ENCODE measurements at places on chromosomes 3 and 15.

DNA sequence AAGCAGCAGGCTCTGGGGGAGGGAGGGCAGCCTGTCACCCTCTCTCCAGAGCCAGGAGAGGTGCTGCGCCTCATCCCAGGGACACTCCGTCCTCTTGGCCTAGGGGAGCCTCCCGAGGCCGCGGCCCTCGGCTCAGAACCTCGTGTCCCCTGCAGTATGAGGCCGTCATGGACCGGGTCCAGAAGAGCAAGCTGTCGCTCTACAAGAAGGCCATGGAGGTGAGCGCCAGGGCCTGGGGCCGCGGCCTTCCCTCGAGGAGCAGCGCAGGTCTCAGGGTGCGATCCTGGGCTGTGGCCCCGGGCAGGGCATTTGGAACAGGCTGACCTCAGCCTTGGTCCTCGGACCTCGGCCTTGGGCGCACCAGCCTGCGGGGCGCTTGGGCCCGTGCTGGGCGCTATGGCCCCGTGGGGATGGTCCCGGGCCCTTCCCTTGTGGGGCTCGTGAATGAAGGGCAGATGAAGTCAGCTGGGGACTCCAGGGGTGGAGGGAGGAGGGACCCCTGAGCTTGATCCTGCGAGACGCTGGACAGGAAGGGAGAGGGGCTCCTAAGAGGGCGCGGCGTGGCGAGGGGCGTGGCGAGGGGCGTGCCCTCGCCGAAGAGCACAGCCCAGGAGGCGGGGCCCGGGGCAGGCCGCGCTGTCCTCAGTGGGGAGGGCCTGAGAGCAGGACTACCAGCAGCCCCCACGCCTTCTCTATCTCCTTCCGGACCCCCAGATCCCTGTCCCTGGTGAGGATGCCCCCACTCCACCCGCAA, 32.9 kb downstream of the PSTPIP1 start:
- no peak for DNase-seq

GRCh38 chr15:85422607-85423006, 42.2 kb downstream of the AKAP13 start:
- no peak for DNase-seq

- no peak for DNase-seq
Measured at GRCh38 chr3:100563652-100564211, 45.7 kb upstream of the ADGRG7 start.

DNA sequence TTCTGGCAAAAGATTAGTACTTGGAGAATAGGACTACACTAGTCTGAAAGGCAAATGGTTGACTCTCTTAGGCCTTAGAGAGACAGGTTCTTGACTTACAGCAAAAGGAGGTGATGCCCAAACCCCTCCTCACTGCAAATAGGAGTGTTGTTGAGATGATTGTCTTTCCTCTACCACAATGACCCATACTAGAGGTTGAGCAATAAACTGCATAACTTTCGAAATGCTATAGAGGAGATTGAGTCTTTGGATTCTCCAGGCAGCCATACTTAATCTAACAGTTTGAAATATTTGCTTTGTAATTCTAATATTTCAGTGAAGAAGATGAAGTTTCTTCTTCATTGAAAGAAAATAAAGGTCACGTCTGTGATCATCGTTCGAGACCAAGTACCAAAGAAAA, 498.5 kb upstream of the GBE1 start:
- no peak for DNase-seq

DNA sequence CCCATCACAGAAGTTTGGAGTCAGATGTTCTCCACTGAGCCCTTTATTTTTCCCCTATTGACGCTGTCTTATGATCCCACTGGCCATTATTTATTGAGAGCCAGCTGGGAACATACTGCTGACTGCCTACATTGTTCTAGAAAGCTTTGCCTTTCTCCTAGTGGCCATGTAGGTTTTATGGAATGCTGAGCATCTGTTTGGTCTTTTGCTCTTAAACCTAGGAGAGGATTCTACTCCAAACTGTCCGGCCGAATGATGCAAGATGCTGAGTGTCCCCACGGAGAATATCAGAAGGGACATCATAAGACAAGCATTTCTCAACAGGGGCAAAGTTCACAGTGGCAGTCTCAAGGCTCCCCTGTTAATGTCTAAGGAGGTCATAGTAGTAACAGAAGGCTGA, 171.4 kb downstream of the ARRDC4 start:
- no peak for DNase-seq

DNA sequence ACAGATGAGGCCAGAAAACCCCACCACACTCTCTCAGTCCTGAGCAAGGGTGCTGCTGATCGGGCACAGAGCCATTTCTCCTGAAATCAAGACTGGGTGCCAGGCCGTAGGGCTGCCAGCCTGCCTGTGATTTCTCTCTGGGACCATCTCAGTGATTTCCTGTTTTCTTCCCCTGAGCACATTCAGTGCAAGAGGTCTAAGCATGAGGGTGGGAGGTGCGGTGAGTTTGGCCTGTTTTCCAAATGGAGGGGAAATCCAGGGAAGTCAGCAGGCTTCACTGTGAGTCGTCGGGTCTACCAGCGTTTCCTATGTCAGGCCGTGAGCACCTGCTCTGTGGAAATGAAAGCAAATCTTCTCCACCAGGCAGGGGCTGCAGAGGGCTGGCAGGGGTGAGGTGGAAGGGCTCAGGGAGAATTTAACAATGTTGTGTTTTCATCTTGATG, 82.3 kb downstream of the ST6GAL1 start:
- DNase-seq, result no peak

GRCh38 chr15:47542312-47542989, 174.9 kb upstream of the SEMA6D start:
- no peak for DNase-seq

GRCh38 chr15:32819448-32819847, 101.6 kb downstream of the GREM1 start:
- DNase-seq, result no peak

DNA sequence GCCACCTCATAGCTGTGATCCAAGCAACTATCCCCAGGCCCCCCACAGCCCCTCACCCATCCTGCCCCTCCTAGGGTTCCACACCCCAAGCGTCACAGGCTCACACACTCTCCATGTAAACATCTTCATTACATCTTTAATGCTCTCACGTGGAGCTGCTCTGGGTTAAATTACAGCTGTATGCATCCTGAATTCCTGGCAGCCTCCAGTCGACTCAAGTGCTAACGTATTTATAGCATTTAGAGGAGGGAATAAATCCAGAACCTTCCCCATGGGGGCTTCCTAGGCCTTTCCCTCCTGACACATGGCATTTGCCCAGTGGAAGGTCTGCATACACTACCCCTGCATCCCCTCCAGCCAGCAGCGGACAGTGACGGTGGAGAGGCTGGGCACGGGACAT, 9.6 kb downstream of the C3orf18 start:
- DNase-seq, result no peak
